ENCODE measurements at places on chromosomes 1 and 21. TPM values are rescaled to one million over a fixed set of nuclear protein-coding genes. Genes with fewer than 3 reads are reported as not detected.

DNA sequence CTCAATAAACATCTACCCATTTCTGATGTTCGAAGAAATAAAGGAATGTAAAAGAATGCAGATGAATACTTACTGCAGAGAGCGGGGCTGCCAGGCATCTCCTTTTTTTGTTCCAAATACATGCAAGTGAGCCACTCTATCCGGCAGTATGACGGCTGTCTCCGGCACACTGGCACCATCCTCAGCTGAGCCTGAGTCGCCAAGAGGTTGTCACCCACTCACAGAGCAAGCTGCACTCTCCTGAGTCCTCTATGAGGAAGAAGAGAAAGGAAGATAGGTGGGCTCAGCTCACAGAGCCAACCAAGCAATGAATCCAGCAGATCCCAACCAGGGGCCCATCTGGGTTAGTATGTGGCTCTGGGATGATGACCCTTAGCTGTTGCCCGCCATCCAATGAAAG is 65.3 kb downstream of the CD46 start:
- H3K27me3 ChIP-seq, result no peaks in the 10 kb centered on the region
- H3K4me1 ChIP-seq, result peaks cover 34% of the 10 kb centered on the region
- H3K27ac ChIP-seq, result no peak overlapping the region
- no peak for DNase-seq
- H3K36me3 ChIP-seq, result peaks cover 6% of the 10 kb centered on the region
- H3K4me3 ChIP-seq, result no peak overlapping the region

DNA sequence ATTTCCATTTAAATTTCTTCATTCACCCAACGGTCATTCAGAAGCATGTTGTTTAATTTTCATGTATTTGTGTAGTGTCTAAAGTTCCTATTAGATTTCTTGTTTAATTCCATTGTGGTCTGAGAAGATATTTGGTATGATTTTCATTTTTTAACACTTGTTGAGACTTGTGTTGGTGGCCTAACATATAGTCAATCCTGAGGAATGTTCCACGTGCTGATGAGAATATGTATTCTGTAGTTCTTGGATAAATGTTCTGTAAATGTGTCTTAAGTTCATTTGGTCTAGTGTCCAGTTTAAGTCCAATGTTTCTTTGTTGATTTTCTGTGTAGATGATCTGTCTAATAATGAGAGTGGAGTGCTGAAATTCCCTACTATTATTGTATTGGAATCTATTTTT is 22.7 kb upstream of the LCE5A start:
- no peaks in the 10 kb centered on the region for H3K27me3 ChIP-seq
- no peaks in the 10 kb centered on the region for H3K4me1 ChIP-seq
- no peak for DNase-seq
- no peak overlapping the region for H3K4me3 ChIP-seq
- no peak overlapping the region for H3K27ac ChIP-seq

GRCh38 chr1:3910049-3910731 is 10.1 kb upstream of the C1orf174 start:
- no peak overlapping the region for H3K27ac ChIP-seq
- no peaks in the 10 kb centered on the region for H3K36me3 ChIP-seq
- H3K27me3 ChIP-seq, result peaks cover 1% of the 10 kb centered on the region
- no peaks in the 10 kb centered on the region for H3K4me1 ChIP-seq
- no peak for DNase-seq

DNA sequence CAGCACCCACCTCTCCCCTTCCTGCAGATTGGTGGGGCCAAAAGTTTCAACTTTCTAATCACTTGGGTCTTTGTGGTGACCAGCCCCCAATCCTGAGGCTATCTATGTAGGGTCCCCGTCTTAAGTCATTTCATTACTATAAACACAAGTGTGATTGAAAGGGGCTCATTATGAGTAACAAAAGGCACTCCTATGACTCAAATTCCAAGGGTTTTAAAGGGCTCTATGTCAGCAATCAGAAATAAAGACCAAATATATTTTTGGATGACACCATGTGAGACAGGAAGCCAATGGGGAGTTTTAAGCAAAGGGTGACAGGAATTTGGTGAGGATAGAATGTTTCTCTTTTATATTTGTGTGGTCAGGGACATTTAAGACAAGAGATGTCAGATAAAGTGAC is 6.2 kb downstream of the ERO1B start:
- no peaks in the 10 kb centered on the region for H3K27me3 ChIP-seq
- no peak for DNase-seq
- H3K4me3 ChIP-seq, result no peak overlapping the region
- H3K36me3 ChIP-seq, result no peaks in the 10 kb centered on the region
- no peaks in the 10 kb centered on the region for H3K4me1 ChIP-seq

The PPIAL4G gene
- not detected for polyA plus RNA-seq

The CRABP2 gene
- polyA plus RNA-seq, result 0.21 TPM

DNA sequence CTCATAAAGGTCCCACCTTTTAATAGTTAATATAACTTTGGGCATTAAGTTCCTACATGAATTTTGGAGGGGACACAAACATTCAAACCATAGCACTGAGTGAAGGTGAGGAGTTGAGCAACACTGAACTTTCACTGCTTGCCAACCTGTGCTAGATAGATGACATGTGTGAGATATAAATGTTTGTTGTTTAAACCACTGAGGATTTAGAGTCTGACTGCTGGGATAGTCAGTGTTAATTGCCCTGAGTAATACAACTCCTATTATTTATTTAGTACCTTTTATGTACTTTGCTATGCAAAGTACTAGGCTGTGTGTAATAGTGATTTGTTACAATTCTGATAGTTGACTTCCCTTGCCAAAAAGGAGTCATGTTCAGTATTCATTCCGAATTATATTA is 32.4 kb upstream of the SLC16A1 start:
- no peaks in the 10 kb centered on the region for H3K36me3 ChIP-seq
- no peak overlapping the region for H3K4me3 ChIP-seq
- DNase-seq, result no peak
- no peaks in the 10 kb centered on the region for H3K27me3 ChIP-seq

The DHRS3 gene
- polyA plus RNA-seq, result 58.4 TPM

The FMO4 gene
- polyA plus RNA-seq, result 0.25 TPM

DNA sequence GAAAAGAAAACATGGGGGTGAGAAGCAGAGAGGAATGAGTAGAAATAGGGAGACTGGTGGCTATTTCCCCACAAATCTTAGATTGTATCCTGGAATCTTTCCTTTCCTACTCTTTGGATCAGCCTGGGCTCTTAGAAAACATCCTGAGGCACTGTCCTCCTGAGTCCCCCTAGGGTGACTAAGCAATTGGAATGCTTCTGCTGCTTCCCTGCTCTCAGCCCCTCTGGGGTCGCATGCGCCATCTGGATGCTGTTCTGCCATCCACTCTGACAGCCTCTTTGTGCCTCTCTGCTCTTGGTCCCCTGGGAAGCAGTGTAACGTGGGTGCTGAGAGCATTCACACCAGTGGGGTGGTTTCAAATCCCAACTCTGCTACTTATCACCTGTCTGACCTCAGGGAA is 443.0 kb downstream of the SIPA1L2 start:
- H3K27me3 ChIP-seq, result no peaks in the 10 kb centered on the region
- no peak overlapping the region for H3K4me3 ChIP-seq

The MLLT11 gene
- polyA plus RNA-seq, result 25.2 TPM

- no peak overlapping the region for H3K4me3 ChIP-seq
- peaks cover 17% of the 10 kb centered on the region for H3K4me1 ChIP-seq
- H3K27me3 ChIP-seq, result no peaks in the 10 kb centered on the region
- no peak for DNase-seq
These were observed 2.9 kb downstream of the NASP start for GRCh38 chr1:45586769-45587168.

DNA sequence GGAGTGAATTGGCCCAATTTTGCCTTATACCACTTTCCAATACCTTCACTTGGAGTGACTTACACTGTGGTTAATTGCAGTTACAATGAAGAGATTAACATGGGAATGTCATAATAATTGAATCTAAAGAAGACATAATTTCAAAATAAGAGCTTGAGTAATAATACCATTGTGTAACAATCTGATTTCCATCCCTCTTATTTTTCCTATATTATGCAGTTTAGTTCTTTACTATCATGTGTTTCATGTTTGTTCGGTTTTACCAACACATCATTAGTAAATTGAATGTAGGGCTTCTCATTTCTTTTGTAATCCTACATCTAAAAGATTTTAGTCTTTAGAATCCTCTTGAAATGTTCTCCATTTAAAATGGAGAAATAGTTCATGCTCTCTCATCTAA is 19.2 kb upstream of the XPR1 start:
- H3K4me3 ChIP-seq, result no peak overlapping the region
- no peaks in the 10 kb centered on the region for H3K36me3 ChIP-seq
- DNase-seq, result no peak
- peaks cover 2% of the 10 kb centered on the region for H3K4me1 ChIP-seq
- H3K27me3 ChIP-seq, result no peaks in the 10 kb centered on the region

The COL24A1 gene
- polyA plus RNA-seq, result 0.02 TPM

- H3K27ac ChIP-seq, result no peak overlapping the region
- peaks cover 19% of the 10 kb centered on the region for H3K27me3 ChIP-seq
- H3K36me3 ChIP-seq, result no peaks in the 10 kb centered on the region
- DNase-seq, result no peak
- no peaks in the 10 kb centered on the region for H3K4me1 ChIP-seq
These were observed 8.6 kb downstream of the PRDM16 start for GRCh38 chr1:3077561-3077960.

The OR2T5 gene
- not detected for polyA plus RNA-seq

- no peak overlapping the region for H3K4me3 ChIP-seq
- H3K27me3 ChIP-seq, result no peaks in the 10 kb centered on the region
- no peaks in the 10 kb centered on the region for H3K36me3 ChIP-seq
- DNase-seq, result no peak
- H3K4me1 ChIP-seq, result peaks cover 5% of the 10 kb centered on the region
- H3K27ac ChIP-seq, result no peak overlapping the region
These were observed 2.3 kb downstream of the ZMYM4 start for GRCh38 chr1:35270836-35271235.

GRCh38 chr1:82534996-82535395 is 734.3 kb downstream of the ADGRL2 start:
- no peak for DNase-seq
- no peaks in the 10 kb centered on the region for H3K4me1 ChIP-seq
- no peak overlapping the region for H3K27ac ChIP-seq
- H3K4me3 ChIP-seq, result no peak overlapping the region

DNA sequence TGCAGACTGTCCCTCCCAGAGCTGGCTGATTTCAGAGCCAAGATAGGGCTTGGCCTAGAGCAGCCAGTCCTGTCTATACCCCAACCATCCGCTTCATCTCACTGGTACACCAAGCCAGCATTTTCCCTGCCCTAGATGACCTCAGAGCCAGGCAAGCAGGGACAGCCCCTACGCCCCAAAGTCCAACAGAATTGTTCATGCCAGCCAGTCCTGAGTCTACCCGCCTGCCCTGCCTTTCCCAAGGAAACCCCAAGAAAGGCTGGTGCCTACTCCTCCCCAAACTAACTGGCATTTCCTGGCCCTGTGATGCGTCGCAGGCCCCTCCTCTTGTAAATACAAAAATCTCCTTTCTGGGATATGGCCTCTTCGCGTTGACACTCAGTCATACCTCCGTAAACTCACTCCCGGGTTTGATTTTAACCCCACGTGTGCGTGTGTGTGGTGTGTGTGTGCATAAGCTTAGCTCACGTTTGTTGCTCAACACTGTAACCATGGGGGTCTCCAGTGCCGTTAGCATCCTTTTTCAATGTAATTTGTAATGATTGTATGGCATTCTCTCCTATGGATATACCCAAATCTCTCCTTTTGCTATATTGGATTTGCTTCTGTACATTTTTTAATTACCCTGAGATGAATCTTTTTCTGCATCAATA is 75.3 kb downstream of the SIK1 start:
- H3K4me3 ChIP-seq, result no peak overlapping the region
- no peak overlapping the region for H3K27ac ChIP-seq
- peaks cover 16% of the 10 kb centered on the region for H3K4me1 ChIP-seq
- no peaks in the 10 kb centered on the region for H3K36me3 ChIP-seq
- H3K27me3 ChIP-seq, result no peaks in the 10 kb centered on the region
- DNase-seq, result no peak

- H3K4me3 ChIP-seq, result no peak overlapping the region
- no peaks in the 10 kb centered on the region for H3K27me3 ChIP-seq
- H3K27ac ChIP-seq, result no peak overlapping the region
- H3K36me3 ChIP-seq, result no peaks in the 10 kb centered on the region
- no peak for DNase-seq
- H3K4me1 ChIP-seq, result no peaks in the 10 kb centered on the region
These were observed 21.2 kb upstream of the KAZN start for GRCh38 chr1:14577261-14577660.

- H3K36me3 ChIP-seq, result no peaks in the 10 kb centered on the region
- H3K27me3 ChIP-seq, result no peaks in the 10 kb centered on the region
- H3K4me3 ChIP-seq, result no peak overlapping the region
- H3K4me1 ChIP-seq, result no peaks in the 10 kb centered on the region
- no peak overlapping the region for H3K27ac ChIP-seq
- no peak for DNase-seq
These were observed 10.9 kb upstream of the TTC22 start for GRCh38 chr1:54811739-54812655.

DNA sequence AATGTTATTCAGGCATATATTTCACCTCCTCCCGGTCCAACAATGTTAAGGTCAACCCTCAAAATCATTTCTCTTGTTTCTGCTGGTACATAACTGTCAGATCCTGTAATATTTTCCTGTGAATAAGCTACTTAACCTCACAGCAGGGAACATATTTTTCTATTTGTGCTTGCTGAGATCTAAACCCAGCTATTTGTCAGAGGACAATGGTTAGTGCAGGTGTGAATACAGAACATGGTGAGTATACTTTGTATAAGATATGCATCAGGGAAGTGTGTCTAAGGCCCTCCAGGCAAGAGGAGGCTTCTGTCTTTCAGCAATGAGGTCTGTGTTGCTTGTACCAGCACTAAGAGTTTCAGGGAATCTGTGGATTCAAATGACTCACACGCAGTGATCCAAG is 970.6 kb downstream of the NCAM2 start:
- H3K27ac ChIP-seq, result no peak overlapping the region
- no peak for DNase-seq
- no peaks in the 10 kb centered on the region for H3K27me3 ChIP-seq

GRCh38 chr1:89929467-89930063 is 65.3 kb upstream of the ZNF326 start:
- no peak overlapping the region for H3K27ac ChIP-seq
- no peaks in the 10 kb centered on the region for H3K4me1 ChIP-seq
- no peak for DNase-seq

DNA sequence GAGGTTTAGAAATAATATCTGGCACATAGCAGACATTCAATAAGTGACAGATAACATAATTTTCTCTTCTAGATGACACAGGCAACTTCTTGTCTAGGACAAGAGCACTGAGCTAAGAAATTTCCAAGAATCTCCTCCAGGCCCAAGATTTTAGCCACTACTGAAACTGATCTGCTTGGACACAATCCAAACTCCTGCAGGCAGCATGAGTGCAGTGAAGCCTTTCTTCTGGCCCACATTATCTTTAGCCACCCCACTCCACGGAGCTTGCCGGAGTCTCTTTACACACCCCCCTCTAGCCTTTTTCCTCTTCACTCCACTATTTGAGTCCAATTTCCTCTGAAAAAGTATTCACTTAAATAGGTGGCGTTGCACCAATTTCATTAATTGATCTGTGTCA is 142.9 kb upstream of the DUSP10 start:
- H3K36me3 ChIP-seq, result no peaks in the 10 kb centered on the region
- H3K27me3 ChIP-seq, result no peaks in the 10 kb centered on the region
- no peak overlapping the region for H3K27ac ChIP-seq

The MAEL gene
- polyA plus RNA-seq, result 0.05 TPM

GRCh38 chr1:87204921-87205320 is 123.8 kb upstream of the LMO4 start:
- H3K4me3 ChIP-seq, result no peak overlapping the region
- no peak for DNase-seq

The DNM3 gene
- polyA plus RNA-seq, result 1.1 TPM

The KRTAP19-3 gene
- polyA plus RNA-seq, result not detected

All from endothelial cell of umbilical vein (primary cell).